Cortex of kidney (tissue), 1 donor: ENCODE measurements at places on chromosomes 6 and 20.

GRCh38 chr6:162198925-162199324 lies 528.6 kb downstream of the PRKN start:
- no peak for DNase-seq

- no peak for DNase-seq
Measured at GRCh38 chr6:53048431-53049195, 16.6 kb upstream of the FBXO9 start.

- DNase-seq = no peak
Measured at GRCh38 chr20:59232618-59233017, 67.8 kb upstream of the EDN3 start.

DNA sequence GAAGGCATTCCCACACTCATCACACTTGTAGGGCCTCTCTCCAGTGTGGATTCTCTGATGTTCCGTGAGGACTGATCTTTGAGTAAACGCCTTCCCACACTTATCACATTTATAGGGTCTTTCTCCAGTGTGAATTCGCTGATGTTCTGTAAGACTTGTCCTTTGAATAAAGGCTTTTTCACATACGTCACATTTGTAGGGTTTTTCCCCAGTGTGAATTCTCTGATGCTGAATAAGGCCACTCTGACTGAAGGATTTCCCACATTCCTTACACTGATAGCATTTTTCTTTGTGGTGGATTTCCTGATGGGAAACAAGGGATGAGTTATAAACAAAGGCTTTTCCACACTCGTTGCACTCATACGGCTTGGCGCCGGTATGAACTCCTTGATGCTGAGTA lies 8.9 kb downstream of the ZSCAN12 start:
- DNase-seq = no peak

DNA sequence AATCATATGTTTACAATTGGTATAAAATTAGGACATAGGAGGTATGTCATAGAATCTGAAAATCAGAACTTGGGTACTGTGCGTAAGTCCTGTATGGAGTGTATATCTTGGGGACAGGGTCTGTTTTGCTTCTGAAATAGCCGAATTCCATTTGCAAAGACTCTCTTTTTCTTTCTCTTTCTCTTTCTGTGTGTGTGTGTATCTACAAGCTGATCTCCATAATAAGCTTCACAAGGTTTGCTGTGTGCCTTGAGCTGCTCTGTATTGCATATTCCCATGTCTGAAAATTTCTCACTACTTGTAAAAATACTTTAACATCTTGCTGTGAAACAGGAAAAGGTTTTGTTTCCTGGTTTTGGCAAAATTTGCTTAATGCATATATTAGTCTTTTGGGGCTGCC lies 29.5 kb downstream of the STX11 start:
- no peak for DNase-seq

DNA sequence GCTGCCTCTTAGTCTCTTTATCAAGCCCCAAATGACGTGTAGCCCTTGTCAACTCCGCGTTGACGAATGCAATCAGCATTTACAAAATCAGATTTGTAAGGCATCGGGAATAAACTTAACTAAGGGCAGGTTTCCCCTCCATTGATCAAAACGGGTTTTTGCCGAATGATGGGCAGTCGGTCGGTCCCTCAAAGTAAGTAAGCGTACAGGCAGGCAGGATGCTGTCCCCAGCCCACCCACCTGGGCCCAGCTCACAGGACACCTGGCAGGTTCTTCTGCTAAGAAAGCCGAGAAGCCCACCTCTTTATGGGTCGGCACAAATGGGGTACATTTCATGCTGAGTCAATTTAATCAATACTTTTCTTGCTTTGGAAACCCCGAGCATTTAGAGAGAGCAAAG lies 22.0 kb upstream of the MAFB start:
- DNase-seq = no peak

GRCh38 chr6:43468748-43469681 lies 8.4 kb upstream of the TJAP1 start:
- no peak for DNase-seq

DNA sequence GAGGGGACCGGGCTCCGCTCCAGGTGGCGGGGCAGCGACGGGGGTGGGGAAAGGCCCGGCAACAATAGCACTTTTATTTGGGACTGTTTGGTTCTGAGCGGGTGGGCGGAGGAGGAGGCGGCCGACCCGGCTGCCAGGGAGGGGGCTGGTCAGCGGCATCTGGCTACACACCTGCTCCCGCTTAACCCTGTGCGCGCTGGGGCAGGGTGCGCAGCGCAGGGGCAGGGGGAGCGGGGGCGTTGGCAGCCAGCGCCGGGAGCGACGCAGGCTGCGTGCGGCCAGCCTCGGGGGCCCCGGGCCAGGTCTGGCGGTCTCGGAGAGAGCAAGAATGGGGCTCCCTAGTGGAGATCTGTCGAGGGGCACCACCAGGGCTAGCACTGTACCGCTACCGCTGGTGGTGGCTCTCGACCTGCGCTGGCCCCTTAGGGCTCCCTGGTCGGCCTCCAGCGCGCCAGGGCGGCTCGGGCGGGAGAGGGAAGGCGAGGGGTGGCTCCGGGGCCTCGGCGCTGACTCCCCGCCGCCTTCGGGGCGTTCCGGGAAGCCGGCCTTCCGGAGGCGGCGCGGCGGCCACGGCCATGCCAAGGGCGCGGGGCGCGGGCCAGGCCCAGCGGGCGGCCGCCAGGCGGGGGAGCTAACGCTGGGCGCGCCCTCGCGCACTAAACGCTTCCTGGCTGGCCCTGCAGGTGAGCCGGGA lies 92.4 kb downstream of the NCR2 start:
- no peak for DNase-seq

DNA sequence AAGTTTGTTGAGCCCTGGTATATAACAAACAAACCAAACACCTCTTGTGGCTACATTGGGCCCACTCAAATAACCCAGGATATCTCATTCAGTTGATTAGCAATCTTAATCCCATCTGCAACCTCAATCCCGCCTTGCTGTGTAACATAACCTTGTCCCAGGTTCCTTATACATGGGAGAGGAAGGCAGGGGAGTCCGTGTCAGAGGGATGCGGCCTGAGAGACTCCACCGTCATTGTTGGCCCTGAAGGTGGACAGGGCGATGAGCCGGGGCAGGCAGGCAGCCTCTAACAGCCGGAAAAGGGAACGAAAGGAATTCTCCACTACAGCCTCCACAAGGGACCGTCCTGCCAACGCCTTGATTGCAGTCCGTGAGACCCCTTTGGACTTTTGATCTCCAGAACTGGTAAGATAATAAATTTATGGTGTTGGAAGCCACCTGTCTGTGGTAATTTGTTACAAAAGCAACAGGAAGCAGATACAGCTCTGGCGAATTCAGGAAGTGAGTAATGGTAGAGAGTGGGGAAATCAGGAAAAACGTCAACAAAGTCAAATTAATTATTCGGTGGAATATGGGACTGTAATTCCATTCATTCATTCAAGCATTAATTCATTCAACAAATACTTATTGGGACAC lies 124.5 kb upstream of the SALL4 start:
- no peak for DNase-seq

DNA sequence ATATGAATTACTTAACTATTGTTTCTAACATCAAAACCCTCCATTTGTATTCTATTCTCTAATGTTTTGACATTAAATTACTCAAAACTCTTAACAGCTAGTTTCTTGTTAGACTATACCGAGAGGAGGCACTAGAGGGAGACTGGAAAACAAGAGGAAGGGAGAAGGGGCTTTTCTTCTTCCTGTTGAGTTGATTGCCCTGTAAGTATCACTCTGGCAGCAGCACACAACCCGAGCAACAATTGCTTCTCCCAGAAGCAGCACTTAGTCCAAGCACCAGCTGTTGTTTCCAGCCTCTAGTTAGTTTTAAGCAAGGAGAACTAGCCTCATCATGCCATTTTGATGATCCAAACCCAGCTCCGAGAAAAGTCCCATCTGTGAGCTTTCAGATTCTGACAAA lies 603.8 kb downstream of the PRKN start:
- no peak for DNase-seq

DNA sequence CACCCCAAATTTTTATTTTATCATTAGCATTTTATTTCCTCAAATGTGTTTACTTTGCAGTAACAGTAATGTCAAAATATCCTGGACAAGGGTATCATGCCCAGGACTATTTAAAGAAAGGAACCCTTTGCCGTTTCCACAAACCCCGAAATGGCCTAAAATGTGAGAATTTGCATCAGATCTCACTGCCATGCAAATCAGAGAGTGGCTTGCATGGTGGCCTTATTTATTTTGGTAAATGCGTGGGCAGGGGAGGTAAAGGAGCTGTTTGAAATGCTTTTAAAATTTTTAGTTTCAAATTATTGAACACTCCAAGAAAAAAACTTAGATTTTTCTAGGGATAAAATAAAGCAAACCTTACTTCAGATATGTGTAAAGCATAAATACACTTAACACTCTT lies 43.8 kb downstream of the ADAT2 start:
- no peak for DNase-seq

- DNase-seq = no peak
Measured at GRCh38 chr20:25632940-25633790, 9.4 kb upstream of the NANP start.

DNA sequence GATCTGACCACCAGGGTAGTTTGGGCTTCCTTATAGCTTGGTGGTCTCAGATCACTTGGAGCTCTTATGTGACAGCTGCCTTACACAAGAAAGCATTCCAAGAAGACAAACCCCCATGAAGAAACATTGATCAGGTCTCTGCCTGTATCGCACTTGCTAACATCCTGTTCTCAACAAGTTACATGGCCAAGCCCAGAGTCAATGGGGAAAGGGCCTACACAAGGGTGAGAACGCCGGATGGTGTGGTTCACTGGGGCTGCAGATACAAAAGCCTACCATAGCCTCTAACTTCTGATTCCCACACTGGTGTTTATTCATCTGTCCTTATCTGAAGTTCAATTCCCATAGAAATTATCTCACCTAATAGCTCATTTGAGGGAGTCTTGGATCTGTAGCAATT lies 235.5 kb downstream of the SYNDIG1 start:
- DNase-seq = no peak

- DNase-seq = no peak
Measured at GRCh38 chr6:18436341-18436740, 49.2 kb downstream of the RNF144B start.

- no peak for DNase-seq
Measured at GRCh38 chr6:158509465-158509864, 50.4 kb upstream of the TMEM181 start.

DNA sequence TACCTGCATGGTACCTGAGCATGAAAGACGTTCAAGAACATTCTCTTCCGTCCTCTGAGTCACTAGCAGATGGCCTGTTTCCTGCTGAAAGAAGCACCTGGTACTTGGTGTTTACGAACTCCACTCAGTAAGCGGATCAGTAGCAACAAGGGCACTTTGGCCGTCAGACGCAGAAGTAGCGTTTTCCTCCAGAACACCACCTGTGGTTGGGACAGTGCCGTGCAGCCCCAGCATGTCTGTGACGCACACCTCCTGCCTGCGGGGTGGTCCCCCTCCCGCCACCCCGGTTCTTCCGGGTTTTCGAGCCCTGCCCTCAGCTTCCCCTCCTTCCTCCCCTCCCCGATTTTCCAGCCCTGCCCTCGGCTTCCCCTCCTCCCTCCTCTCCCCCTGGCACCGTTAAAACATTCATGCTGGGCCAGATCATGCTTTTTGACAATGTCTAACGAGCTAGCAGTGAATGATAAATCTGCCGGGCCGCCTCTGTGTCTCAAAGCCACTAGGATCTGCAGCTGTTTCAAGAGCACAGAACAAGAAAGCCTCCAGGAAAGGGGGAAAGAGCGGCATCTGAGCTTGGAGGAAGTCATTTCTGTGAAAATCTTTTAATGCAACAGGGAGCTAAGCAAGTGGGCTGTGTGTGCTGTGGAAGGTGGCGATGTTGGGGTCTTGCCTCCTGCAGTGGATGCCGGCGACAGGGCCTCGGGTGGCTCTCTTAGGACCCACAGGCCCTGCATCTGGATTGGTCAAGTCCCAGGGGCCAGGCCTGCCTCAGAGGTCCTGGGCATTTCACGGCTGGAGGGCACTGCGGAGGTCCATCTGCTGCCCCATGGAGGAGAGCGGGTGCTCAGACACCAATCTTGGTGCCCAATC lies 207.9 kb downstream of the ERMARD start:
- no peak for DNase-seq

DNA sequence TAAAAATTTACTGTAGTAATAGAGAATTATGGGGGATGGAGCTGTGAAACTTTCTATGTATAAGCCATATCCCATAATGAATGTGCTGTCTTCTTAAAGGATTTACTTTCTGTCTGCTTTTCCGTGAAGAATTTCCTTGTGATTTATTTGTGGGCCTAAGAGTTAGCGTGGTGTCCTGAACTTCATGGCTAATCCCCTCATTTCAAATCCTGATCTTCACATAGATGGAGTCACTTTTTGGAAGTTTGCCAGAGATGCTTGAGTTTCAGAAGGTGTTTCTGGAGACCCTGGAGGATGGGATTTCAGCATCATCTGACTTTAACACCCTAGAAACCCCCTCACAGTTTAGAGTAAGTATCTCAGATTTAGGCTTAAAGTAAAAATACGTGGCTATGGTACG lies 19.4 kb upstream of the CLDN20 start:
- no peak for DNase-seq

DNA sequence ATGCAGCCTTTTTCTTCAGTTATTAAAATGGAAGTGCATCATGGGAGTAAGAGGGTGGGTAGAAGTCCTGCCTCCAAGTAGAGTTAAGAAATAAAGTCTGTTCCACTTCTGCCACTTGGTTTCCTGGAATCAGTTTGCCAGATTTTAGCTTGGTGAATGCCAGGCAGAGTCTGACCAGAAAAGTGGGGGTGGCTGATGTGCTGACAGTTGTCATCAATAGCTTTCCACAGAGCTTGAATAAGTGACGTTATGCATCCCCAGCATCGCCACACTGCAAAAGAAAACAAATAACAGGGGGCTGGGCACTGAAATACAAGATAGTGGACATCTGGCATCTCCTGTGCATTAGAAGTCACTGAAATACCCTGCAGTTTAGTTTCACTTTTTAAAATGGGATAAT lies 30.8 kb upstream of the CEP162 start:
- no peak for DNase-seq

DNA sequence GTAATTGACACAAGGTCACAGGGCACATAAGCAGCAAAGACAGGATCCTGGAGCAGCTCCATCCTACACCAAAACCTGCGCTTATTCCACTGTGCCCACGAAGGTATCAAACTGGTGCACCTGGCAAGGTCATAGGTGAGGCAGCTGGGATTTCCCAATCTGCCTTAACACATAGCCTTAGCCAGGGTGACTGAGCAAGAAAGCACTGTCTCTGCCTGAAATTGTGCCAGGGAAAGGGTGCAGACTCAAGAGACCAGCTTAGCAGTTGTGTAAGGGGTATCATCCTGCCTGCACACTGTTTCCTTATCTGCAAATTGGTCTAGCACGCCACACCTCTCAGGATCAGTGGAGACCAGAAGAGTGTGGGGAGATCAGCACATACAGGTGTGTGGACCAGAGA lies 82.8 kb downstream of the MAFB start:
- no peak for DNase-seq

GRCh38 chr6:169097381-169097959 lies 156.2 kb downstream of the THBS2 start:
- DNase-seq = no peak
